ENCODE measurements at places on chromosomes 6 and 20.

DNA sequence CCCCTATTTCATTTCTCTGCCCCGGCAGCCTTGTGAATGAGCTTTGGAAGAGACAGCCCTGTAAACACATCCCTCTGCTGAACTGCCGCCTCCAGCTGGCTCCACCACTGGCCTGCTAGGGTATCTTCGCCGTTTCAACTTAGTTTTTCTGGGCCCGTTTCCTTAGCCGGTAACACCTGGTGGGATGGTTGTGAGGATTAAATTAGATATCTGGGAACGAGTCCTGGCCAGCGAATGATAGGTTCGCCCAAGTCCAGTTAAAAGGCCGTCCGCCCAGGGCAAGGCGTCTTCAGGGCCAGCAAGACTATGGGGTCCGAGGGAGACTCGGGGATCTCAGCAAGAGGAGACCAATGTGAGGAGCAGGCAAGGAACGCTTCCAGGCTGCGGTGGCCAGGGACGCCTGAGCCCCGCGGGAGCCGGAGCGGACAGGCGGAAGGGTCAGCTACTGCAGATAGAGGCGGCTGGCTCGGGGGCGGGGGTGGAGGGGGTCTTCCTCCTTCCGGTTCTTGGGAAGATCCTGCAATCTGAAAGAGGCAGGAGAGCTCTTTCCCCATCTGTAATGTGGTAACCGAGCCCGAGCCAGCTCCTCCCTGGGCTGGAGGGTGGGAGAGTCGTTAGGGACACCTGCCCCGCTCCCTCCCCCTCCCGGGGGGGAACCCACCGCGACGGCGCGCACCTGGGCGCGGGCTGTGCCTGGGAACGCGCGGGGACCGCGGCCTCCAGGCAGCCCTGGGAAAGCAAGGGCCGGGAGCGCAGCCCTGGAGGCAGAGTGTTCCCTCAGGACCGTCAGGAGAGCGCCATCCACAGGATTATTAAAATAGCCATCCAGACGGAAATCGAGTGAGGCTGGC lies 4.5 kb upstream of the PTCRA start:
- peaks cover 5% of the 10 kb centered on the region for H3K4me1 ChIP-seq
- no peaks in the 10 kb centered on the region for H3K27me3 ChIP-seq
- peak overlapping the region; percentile 87 for H3K4me3 ChIP-seq
- peak overlapping the region; percentile 98 for H3K27ac ChIP-seq
- H3K36me3 ChIP-seq: no peaks in the 10 kb centered on the region

DNA sequence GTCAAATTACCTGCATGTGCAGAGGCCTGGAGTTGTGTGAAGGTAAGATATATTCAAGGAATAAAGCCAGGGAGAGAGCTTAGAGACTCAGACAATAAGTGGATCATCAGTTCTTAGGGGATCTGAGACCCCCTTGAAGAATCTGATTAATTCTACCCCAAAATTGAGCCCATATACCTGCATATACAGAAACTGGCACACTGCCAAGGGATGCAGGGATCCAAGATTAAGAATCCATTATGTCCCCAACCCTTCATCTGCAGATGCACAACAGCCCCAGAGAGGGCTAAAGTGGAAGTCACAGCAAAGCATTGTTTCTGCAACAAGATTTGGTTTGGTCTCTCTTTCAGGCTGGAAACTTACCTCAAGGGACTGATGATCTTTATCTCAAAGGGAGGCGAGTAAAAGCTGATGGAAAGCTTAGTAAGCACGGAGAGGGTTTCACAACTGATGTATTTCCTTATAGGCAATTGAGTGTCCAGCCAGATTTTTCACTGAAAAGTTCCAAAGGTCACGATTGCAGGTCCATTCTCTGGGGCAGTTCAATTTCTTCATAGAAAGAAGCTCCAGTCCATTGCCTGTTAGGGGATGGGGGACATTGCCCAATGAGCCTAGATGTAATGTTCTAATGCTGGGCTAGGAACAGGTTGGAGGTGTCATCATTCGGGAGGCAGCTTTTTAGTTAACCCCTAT lies 20.9 kb upstream of the STK35 start:
- H3K27me3 ChIP-seq: peaks cover 4% of the 10 kb centered on the region
- H3K27ac ChIP-seq: no peak overlapping the region
- H3K4me3 ChIP-seq: no peak overlapping the region
- DNase-seq: no peak
- H3K36me3 ChIP-seq: no peaks in the 10 kb centered on the region
- H3K4me1 ChIP-seq: no peaks in the 10 kb centered on the region

DNA sequence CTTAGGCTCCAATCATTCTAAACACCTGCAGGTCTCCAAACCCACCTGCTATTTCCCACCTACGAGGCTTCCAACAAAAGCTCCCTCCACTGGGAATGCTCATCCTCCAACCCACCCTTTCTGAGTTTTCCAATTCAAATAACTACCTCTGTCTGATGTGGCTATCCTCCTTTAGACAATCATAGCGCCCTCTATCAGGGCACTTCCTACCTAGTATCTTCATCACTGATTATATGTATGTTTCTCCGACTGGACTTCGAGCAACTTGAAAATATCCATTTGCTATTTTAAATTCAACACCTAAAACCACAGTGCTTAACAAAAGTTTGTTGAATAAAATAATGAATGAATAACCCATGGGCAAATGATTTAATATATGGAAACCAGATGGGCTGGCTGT lies 41.3 kb downstream of the MTFR2 start:
- no peak overlapping the region for H3K27ac ChIP-seq
- no peaks in the 10 kb centered on the region for H3K27me3 ChIP-seq
- DNase-seq: no peak
- no peaks in the 10 kb centered on the region for H3K4me1 ChIP-seq
- no peaks in the 10 kb centered on the region for H3K36me3 ChIP-seq

- H3K27me3 ChIP-seq: no peaks in the 10 kb centered on the region
- no peaks in the 10 kb centered on the region for H3K36me3 ChIP-seq
- no peak for DNase-seq
- peaks cover 19% of the 10 kb centered on the region for H3K4me1 ChIP-seq
- H3K27ac ChIP-seq: no peak overlapping the region
Observed at GRCh38 chr20:23151008-23151703, 65.0 kb upstream of the CD93 start.

DNA sequence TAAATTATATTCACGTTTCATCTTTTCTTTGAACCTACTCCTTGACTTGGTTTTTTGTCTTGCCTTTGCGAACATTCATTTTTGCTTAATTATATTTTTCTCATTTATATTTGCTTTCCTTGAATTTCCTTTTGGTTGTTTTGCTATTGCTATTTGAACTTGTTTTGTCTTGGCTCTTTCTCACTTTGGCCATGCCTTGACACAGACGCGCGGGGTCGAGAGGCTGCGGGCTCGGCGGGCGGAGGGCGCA lies 7.1 kb upstream of the TMEM14A start:
- DNase-seq: no peak
- no peak overlapping the region for H3K27ac ChIP-seq
- H3K4me1 ChIP-seq: no peaks in the 10 kb centered on the region
- H3K4me3 ChIP-seq: no peak overlapping the region
- peaks cover 13% of the 10 kb centered on the region for H3K36me3 ChIP-seq
